ENCODE measurements at places on chromosomes 5 and 9.

DNA sequence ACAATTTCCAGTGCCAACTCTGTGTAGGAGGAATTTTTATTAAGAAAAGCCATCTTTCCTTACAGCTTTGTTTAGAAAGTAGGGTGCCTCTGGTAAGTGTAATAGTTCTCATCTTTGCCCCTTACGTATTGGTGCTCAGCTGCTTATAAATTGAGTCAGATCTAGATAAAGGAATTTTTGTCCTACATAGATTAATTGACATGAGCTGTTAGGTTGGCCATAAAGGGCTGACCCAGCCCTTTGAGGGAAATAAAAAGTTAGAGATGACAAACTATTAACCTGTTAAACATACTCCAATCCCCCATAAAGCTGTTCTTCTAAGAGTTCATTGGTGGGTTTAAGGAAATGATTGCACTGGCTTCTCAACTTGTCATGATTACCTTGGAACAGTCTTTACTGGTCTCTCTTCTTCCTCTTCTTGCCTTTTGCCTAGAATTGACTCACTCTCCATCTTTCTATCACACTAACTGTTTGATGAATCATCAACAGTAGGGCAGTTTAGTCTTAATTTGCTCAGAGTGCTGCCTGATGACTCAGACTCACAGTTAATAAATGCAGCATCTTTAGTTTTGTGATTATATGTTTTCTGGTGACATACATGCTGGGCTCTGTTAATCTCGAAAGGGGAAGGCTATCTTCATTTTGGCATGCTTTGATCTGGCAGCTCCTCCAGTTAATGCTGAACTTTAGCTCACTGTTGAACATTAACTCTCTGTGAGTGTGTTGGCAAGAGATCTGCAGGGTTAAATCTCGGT, 51.7 kb downstream of the ARHGAP26 start:
- no peak for DNase-seq

GRCh38 chr5:113266227-113266912, 168.4 kb downstream of the TSSK1B start:
- DNase-seq, result no peak

GRCh38 chr5:159240301-159240870, 22.7 kb upstream of the UBLCP1 start:
- no peak for DNase-seq

DNA sequence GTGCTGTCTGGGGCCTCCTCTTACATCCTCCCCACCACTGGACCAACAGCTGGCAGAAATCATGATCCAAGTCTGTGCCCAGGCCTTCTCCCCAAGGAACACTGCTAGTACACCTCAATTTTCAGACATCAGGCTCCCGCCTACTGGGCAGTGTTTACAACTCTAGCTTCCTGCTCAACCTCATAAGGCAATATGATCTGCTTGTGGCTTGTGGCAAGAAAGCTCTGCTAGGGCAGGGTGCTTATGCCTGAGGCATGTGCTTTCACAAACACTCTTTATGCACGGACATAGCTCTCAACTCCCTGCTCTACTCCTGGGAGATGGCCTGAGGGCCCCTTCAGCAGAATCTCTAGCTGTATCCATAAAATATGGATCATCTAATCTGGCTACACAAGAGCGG, 32.5 kb downstream of the SH3TC2 start:
- DNase-seq, result no peak

DNA sequence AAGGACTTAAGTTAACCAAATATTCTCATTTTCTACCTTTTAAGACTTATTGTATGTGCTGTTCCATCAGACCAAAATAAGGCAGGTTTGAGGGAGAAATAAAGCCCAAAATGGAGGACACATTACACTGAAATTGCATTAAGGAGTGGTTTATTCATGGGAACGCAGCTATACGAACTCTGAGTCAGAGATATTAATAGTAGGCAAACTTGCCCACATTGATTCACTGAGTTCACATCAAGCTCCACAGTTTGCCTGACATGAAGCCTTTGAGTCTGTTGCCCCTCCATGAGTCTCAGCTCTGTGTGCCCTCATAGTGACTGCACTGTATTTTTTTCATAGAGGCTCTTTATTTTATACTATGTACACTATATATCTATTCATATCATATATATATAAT, 135.0 kb upstream of the SNX2 start:
- no peak for DNase-seq

- DNase-seq, result no peak
These were observed 116.0 kb downstream of the ARHGAP26 start for GRCh38 chr5:142886211-142886610.

DNA sequence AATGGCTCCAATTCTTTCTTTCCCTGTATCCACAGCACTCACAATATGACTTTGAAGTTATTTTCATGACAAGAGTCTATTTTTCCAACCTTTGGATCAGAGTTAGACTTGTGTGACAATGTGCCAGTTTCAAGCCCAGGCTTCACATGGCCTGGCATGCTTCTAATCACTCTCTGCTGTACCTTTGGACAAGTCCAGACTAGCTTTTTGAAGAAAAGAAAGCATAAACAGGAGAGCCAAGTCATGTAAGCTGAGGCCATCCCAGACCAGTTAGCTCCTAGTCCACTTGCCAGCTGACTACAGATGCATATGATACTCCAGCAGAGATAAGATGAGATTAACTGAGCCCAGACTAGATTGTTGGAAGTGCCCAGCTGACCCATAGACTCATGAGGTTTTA, 513.6 kb upstream of the C9orf72 start:
- no peak for DNase-seq

- no peak for DNase-seq
These were observed 9.6 kb downstream of the NCS1 start for GRCh38 chr9:130181678-130182380.

GRCh38 chr9:120733190-120733589, 18.9 kb upstream of the MEGF9 start:
- DNase-seq, result no peak

DNA sequence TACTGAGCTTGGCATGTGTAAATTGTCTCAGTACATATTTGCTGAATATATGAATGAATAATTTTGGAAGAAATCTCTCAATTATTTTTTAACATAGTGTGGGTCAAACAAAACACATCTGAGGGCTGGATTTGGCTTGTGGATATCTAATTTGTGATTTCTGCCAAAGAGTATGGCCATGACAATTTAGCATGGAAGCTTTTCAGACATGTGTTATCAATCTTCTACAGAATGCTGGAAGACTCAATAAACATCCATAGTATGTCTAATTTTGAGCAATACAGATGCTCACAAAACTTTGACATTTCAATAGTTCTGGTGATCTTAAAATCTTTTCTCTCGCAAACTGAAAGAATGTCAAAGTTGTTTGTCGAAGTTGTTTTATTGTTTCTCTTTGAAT, 214.1 kb upstream of the ANKH start:
- no peak for DNase-seq
